ENCODE measurements at places on chromosomes 3 and 15. TPM values are rescaled to one million over a fixed set of nuclear protein-coding genes. Genes with fewer than 3 reads are reported as not detected.

Gene BHLHE40
- 167 TPM for total RNA-seq

Gene AGBL1
- total RNA-seq: not detected

Gene SRGAP3
- 7.1 TPM for total RNA-seq

Gene SPTBN5
- 1.0 TPM for total RNA-seq

Gene CDCP1
- 21.8 TPM for total RNA-seq

Gene ITGA11
- 0.64 TPM for total RNA-seq

Gene ECE2
- total RNA-seq: not detected

Gene NR1I2
- 0.07 TPM for total RNA-seq

Gene CPNE4
- not detected for total RNA-seq

Gene ALPK3
- 0.30 TPM for total RNA-seq

Gene ST8SIA2
- not detected for total RNA-seq

Gene REC114
- total RNA-seq: not detected

Gene ANKUB1
- not detected for total RNA-seq

Gene POLQ
- 37.1 TPM for total RNA-seq

Gene WNT5A
- not detected for total RNA-seq

Gene PLIN1
- 0.07 TPM for total RNA-seq

Gene GOLGA6L7
- not detected for total RNA-seq

Gene IGSF10
- total RNA-seq: not detected

Gene FYCO1
- 15.7 TPM for total RNA-seq
